Stimulated activated CD4-positive, alpha-beta T cell treated with anti-CD3 and anti-CD28 coated beads, Interleukin-1b, Interleukin-23, amount 100 ng/mL, for 1 hour (primary cell): ENCODE measurements at places on chromosomes 5 and 9.

DNA sequence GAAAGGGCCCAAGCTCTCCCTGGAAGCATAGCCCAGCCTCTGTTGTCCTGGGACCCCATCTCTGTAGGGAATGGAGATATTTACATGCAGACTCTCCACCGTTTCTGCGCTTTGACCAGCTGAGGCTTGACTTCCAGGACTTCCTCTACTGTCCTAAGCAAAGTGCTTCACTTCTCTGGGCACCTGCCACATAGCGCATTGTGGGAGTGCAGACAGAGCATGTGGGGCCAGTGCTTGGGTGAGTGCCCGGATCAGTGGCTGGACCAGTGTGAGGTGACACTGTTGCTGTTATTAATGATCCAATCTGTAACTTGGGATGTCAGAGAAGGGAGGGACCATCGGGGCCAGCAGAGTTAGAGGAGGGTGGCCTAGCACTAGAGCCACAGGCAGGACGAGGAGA is 10.5 kb downstream of the CXCL14 start:
- no peak for DNase-seq

- DNase-seq: no peak
Observed at GRCh38 chr5:176447591-176447977, 601 bp upstream of the FAF2 start.

- DNase-seq: no peak
Observed at GRCh38 chr5:175606409-175606808, 51.5 kb upstream of the HRH2 start.

- DNase-seq: no peak
Observed at GRCh38 chr5:16600946-16601345, 15.9 kb downstream of the RETREG1 start.

DNA sequence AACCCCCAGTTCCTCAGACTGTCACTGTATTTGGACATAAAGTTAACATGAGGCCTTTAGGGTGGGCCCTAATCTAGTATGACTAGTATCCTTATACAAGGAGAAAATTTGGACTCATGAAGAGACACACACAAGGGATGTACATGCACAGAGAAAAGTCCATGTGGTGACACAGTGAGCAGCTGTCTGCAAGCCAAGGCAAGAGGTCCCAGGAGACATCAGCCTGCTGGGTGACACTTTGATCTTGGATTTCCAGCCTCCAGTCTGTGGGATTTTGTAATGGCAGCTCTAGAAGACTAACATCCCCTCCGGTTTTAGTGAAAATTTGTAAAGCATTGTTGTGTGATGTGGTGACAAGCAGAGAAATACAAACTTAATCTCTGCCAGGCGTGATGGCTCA is 66.1 kb downstream of the RAI14 start:
- DNase-seq: no peak

DNA sequence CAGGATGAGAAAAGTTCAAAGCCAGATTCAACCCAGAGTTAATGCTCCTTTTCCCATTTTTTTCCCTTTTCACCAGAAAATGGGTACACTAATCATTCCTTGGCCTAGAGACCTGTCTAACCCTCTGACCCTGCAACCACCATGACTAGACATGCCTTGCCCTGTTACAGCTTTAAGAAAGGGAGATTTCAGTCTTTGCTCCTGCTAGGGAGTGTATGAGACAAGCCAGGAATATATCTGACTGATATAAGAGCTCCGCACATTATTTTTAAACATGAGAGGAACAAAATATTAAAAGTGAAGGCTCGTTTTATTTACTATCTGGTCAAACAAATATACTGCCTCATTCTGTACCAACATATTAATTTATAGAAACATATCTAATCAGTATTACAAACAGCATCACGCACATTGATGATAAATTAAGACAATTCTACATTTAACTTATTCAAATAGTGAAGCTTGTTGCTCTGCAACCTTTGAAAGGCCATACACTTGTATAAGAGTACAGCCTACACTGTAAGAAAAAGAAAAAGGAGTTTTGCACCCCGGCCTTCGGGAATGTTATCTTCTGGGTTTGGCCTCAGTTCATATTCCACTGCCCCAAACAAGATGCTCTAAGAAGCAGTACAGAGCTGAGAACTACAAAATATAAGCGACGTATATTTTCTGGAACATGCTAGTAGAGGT is 132.7 kb downstream of the FBXL17 start:
- DNase-seq: no peak

DNA sequence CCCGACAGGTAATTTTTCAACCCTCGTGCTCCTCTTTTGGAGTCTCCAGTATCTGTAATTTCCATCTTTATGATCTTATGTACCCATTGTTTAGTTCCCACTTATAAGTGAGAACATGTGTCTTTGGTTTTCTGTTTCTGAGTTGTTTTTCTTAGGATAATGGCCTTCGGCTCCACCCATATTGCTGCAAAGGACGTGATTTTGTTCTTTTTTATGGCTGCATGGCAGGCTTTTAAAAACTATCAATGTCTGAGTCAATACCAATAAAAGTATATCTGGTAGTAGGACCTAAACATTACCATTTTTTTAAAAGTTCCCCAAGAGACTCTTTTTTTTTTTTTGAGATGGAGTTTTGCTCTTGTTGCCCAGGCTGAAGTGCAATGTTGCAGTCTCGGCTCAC is 3.9 kb upstream of the SLC26A2 start:
- no peak for DNase-seq

- DNase-seq: no peak
Observed at GRCh38 chr9:103721056-103721455, 373.1 kb upstream of the SMC2 start.

- no peak for DNase-seq
Observed at GRCh38 chr9:82549174-82549821, 513.6 kb downstream of the RASEF start.

GRCh38 chr9:121082075-121082474 is 7.3 kb downstream of the CNTRL start:
- no peak for DNase-seq

DNA sequence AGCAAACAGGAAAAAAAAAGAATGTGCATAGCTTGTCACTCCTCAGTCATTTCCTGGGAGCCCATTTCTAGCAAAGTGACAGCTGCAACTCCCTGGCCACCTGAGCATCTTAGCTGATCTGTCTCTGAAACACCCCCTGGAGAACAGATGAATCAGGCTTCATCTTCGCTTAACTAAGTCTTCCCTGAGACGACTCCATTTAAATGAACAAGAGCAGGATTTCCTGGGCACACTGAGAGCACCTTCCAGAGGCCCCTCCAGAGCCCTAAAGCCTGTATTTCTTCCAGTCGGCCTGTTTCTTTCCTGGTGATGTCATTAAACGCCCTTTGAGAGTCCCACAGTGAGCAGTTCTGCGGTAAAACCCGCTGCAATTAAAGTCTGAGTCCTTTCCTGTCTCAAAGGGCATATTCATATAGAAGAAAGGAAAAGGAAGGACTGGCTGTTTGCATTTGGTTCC is 13.9 kb downstream of the TGFBI start:
- DNase-seq: no peak

DNA sequence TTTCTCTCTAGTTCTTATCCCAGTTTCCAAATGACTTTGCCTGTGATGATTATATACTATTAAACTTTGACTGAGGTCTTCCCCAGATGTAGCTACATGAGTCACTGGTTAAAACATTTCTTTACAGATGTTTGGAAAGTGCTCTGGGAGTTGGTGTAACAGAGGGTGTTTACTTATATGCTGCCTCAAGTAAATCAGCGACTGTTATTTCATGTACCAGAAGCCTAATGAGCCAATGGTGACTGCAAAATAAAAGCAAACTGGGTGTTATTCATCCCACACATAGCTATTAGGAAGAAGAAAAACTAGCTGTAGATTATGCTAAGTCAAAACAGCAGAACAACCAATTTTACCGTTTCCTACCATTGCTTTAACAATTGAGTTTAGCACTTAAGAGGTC is 929.7 kb upstream of the SEMA6A start:
- no peak for DNase-seq
